Stimulated activated CD4-positive, alpha-beta T cell treated with anti-CD3 and anti-CD28 coated beads, Interleukin-1b, Interleukin-23, amount 100 ng/mL, for 1 hour (primary cell): ENCODE measurements at places on chromosomes 7 and 10.

DNA sequence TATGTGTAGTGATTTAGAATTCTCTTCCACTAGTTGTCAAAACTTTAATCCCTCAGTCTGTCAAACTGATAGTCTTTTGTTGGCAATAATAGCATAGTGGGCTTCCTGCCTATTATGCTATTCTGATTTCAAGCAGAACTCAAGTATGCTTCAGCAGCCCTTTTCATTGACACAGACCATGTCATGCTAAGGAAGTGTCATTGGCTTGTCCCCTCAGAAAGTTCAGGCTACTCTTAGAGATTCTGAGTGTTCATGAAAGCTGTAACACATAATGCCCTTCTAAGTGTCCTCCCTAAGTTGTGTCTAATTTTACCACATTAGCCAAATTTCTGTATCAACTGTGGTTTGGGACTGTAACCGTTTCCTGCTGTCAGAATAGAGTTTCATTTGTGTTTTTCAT, 198.7 kb downstream of the THSD7A start:
- DNase-seq, result no peak

DNA sequence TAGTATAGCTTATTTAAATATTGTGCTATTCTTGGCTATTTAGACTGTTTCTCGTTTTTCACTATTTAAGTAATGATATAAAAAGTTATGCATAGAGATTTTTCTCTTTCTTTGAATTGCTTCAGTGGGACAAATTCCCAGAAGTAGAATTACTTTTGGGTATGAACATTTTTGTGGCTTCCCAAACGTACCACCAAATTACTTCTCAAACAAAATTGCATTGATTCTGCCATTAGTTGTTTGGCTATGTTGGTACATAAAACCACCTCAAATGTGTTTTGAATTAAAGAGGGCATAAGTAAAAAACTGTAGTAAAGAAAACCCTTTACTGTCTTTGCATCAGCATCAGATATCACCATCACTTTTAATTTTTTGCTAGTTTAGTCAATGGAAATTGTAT, 31.0 kb downstream of the AKR1B1 start:
- no peak for DNase-seq

DNA sequence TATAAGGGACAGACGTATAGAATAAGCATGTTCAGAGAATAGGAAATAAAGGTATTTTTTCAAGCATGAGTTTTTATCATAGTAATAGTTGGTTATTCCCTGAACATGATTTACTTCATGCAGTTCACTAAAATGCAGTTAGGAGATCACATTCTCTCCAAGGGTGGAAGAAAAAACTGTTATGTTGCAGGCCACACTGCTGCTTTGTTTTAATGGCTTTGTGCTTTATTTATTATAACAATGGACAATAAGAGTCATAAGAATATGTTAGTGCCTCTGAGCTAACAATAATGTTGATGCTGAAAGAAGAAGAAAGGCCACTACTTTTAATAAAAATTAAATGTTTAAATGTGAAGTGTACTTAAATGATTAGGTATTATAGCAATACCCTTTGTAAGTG, 78.5 kb upstream of the GATAD1 start:
- DNase-seq, result no peak

GRCh38 chr7:5320802-5321396, 38.2 kb downstream of the SLC29A4 start:
- no peak for DNase-seq

DNA sequence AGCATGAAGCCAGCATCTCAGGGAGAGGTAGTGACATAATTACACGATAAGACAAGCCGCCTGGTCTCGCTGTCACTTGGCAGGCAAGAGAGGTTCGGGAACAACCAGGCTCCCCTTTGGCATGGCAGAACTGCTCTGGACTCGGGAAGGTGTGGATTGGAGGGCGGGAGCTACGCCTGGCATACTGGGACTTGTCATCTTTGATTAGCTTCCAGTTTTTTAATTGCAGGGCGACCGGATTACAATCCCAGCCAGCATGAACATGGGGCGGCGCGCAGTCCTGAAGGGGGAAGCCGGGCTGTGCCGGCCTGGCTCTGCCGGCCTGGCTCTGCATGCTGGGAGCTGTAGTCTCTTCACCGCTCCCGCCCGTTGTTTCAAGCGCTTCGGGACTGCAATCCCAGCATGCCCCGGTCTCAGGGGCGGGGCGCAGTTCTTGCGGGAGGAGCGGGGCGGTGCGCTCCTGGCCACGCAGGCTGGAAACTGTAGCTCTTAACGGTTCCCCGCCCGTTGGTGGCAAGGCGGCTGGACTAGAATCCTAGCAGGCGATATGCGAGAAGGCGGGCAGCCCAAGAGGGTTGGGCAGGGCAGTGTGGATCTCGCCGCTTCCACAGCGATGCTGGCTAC, 45.5 kb upstream of the ZNF716 start:
- DNase-seq, result no peak

- DNase-seq, result no peak
Measured at GRCh38 chr7:151853896-151854719, 22.8 kb downstream of the PRKAG2 start.

- no peak for DNase-seq
Measured at GRCh38 chr10:96973809-96974747, 142.0 kb downstream of the LCOR start.

- no peak for DNase-seq
Measured at GRCh38 chr10:117346574-117346973, 28.7 kb downstream of the PDZD8 start.
